CD8-positive, alpha-beta memory T cell (primary cell): ENCODE measurements at places on chromosomes 1 and 21.

- DNase-seq, result no peak
These were observed 12.5 kb downstream of the CHML start for GRCh38 chr1:241627453-241628259.

GRCh38 chr1:157117527-157118057, 18.0 kb upstream of the ETV3L start:
- DNase-seq, result no peak

DNA sequence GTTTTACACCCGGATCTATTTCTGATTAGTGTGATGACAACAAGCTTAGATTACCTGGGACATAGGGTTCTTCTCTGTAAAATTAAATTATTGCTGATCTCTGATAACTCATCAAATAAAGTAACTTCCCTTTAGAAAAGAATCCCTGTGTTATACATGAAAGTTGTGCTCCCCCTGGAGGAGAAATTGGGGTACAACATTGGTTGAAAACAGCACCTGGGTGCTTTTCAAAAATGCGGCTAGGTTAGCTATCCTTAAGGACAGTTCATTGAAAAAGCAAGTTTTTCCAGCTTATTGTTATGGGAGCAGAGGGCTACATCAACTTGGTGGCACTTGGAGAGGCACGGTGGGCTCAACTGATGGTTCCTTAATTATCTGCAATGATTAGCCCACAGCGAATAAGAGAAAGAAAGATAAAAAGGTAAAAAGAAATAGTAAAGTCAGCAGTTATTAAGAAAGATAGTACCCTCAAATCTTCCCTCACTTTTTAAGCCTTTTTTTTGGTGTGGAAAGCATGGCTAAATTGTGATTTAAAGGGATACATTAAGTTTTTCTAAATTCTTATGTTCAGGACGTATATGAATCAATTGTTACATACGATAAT, 97.8 kb downstream of the FMN2 start:
- DNase-seq, result no peak

DNA sequence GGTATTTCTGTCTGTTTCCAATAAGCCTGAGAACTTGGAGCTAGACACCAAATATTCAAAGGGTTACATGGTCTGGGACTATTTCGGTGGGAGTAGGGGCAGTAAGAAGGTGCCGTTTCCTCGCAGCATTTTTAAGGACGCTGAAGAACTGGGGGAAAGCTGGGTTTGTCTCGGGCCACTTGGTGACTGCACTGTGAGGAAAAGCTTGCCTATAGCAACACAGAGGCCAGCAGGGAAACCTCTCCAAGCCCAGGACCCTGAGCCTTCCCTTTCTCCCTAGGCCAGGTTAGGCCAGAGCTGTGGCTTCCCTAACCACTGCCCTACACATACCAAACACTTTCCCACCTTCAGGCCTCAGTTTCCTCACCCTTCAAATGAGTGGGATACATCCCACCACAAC, 3.3 kb downstream of the GLIS1 start:
- no peak for DNase-seq

GRCh38 chr1:229288516-229288915, 17.6 kb downstream of the RAB4A start:
- no peak for DNase-seq

DNA sequence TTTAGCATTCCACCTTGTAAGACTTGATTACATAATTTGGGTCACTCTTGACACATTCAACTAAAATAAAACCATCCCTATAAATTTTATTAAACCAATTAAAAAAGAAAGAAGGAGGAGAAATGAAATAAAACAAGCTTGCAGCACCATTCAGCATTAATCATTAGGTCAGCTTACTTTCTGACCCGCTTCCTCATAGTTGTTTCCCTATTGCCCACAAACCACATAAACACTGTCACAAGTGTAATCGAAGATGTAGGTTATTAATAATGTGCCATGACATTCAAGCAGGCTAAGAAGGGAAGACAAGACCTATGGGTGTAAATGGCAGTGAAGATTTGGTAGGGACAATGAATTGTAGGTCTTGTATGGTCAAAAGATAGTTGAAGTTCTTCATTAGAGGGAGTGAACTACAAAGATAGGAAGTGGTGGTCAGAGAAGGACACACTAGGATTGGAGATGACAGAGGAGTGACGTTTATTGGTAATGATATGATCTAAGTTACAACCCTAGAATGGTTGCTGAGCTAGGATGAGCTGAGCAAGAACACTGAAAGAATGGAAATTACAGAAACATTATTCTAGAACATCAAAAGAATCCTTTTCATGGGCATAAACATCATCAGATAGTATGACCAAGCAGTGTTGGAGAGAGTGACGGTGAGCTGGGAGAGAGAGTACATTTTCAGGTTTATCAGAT, 231.5 kb downstream of the KCNT2 start:
- DNase-seq, result no peak

DNA sequence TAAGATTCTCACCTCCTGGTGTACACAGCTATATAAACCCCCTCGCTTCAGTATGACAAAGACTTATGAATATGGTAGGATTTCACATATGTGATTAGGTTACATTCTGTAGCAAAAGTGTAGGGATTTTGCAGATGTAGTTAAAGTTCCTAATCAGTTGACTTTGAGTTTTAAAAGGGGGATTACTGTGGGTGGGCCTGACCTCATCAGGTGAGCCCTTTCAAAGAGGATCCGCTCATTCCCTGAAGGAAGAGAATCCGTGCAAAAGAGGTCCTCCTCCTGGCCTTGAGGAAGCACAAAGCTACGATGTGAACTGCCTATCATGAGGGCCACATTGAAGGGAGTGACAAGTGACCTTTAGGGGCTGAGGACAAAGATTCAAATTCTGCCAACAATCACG, 30.6 kb upstream of the KAZN start:
- no peak for DNase-seq

- no peak for DNase-seq
These were observed 15.8 kb upstream of the RIPPLY3 start for GRCh38 chr21:36990508-36991205.
